Frontal cortex (tissue), 4 donors: ENCODE measurements at places on chromosomes 7 and 10.

- peak; percentile 31 for DNase-seq
These were observed 18.7 kb downstream of the OR9A2 start for GRCh38 chr7:143008007-143008901.

GRCh38 chr7:70756789-70757188 is 375.2 kb upstream of the GALNT17 start:
- no peak for DNase-seq

DNA sequence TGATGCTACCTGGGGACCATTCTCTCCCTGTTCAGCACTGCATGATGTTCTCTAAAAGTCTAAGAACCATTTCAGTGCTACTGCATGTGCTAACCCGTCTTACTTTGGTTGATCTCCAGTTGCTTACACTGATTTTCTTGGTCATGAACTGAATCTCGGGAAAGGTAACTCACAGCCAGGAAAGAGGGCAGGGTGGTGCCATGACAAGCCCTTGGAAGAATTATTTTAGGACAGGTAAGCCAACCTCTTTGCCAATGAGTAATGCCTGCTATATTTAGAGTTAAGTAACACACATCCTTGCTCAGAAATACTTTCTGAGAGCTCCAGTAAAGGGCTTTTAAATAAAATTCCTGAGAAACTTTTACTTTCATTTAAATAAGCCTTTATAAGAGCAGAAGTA is 126.7 kb downstream of the ARL4A start:
- no peak for DNase-seq

- DNase-seq: no peak
These were observed 125.4 kb downstream of the ITIH5 start for GRCh38 chr10:7541137-7542087.

GRCh38 chr7:128120976-128121490 is 89.8 kb upstream of the LRRC4 start:
- DNase-seq: no peak

- no peak for DNase-seq
These were observed 414.7 kb upstream of the SEMA3C start for GRCh38 chr7:81333536-81333935.

DNA sequence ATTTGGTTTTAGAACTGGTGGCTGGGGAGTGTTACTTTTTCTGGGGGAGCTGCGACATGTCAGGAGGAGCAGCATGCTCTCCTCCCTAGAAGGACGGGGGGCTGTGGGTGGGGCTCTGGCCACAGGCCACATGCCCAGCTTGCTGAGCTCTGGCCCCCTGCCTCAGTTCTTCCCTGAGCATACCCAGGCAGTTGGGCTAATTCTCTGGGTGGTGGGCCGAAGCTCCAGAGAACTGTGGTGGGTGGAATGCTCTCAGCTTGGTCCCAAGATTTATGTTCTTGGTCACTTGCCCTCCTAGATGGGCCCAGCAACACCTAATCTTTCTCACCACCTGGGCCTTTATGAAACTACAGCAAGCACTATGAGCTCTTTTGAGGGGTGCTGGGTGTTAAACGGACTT is 5.1 kb upstream of the ZNF775 start:
- no peak for DNase-seq

DNA sequence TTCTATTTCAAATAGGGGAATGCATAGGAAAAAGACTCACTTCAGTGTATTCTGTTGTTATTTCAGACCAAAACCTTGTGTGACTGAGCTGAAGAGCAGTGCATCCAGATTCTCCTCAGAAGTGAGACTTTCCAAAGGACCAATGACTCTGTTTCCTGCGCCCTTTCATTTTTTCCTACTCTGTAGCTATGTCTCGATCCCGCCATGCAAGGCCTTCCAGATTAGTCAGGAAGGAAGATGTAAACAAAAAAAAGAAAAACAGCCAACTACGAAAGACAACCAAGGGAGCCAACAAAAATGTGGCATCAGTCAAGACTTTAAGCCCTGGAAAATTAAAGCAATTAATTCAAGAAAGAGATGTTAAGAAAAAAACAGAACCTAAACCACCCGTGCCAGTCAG is 12.0 kb downstream of the TET1 start:
- no peak for DNase-seq

DNA sequence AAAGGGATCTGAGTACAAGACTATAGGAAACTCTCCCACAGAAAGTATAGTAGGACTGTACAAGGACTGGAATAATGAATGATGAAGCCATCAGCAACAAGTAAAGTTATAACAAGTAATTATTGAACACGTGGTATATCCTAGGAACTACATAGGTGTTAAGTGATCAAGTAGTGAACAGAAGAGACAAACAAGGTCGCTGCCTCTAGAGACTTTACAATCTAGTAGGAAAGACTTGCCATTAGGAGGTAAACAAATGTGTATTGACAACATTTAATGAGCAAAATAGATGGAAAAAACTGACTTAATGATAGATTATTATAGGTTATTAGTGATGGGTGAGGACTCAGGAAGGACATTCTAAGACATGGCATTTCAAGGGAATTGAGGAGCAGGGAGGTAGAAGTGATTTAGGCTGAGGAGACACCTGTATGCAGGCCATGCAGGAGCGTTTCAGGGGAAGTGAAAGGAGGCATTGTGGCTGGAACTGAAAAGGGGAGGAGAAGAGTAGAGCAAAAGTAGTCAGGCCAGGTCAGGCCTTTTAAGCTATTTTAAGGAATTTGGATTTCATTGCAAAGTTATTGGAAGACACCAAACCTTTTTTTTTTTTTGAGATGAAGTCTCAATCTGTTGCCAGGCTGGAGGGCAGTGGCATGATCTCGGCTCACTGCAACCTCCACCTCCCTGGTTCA is 8.5 kb upstream of the GLCCI1 start:
- no peak for DNase-seq

- no peak for DNase-seq
These were observed 123.4 kb upstream of the TARP start for GRCh38 chr7:38396852-38397251.

DNA sequence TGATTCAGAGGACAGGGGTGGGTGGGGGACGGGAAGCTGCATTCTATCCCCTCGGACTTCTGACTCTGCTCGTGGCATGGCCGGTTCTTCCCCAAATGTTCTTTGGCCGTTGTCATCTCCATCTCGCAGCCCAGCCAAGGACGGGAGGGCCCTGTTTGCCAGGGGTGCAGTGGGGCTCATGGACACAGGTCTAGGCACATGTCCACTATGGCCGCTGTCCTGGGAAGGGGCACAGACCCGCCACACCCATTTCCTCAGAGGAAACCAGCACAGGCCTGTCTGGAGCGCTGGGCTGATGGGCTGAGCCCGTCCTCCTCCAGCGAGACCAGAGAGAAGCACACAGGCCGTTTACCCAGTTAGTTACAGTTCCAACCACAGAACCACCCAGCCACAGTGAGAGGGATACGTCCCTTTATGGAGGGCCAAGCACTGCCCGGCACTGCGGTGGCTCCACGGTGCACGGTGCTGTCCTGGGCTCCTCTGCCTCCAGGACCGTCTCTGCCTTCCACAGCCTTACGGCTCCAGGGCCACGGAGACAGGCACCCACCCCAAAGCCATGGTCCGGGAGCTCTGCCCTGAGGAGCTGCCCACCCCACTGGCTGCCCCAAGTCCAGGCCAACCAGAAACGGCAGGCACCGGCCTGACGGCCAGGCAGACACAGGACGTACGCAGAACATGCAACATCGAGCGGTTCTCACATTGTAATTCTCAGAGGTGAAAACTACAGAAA is 20.2 kb downstream of the DPYSL4 start:
- no peak for DNase-seq

- DNase-seq: no peak
These were observed 71.6 kb upstream of the ZNF746 start for GRCh38 chr7:149569025-149569725.

GRCh38 chr7:38671911-38672905 is 41.0 kb upstream of the AMPH start:
- DNase-seq: no peak

- DNase-seq: no peak
These were observed 179.8 kb upstream of the PFKP start for GRCh38 chr10:2887391-2888070.

GRCh38 chr7:139502226-139502625 is 18.8 kb upstream of the KLRG2 start:
- no peak for DNase-seq

GRCh38 chr10:24174014-24174413 is 34.9 kb upstream of the KIAA1217 start:
- no peak for DNase-seq

GRCh38 chr7:24075426-24075810 is 208.6 kb upstream of the NPY start:
- no peak for DNase-seq

- no peak for DNase-seq
These were observed 8.0 kb upstream of the RAMP3 start for GRCh38 chr7:45149606-45150005.

GRCh38 chr10:91803386-91804125 is 5.3 kb downstream of the TNKS2 start:
- no peak for DNase-seq

- DNase-seq: no peak
These were observed 98.5 kb downstream of the GNAI1 start for GRCh38 chr7:80232979-80233724.

GRCh38 chr7:87263537-87263936 is 44.0 kb upstream of the TMEM243 start:
- no peak for DNase-seq

- DNase-seq: no peak
These were observed 68.1 kb upstream of the AOAH start for GRCh38 chr7:36792421-36792820.

DNA sequence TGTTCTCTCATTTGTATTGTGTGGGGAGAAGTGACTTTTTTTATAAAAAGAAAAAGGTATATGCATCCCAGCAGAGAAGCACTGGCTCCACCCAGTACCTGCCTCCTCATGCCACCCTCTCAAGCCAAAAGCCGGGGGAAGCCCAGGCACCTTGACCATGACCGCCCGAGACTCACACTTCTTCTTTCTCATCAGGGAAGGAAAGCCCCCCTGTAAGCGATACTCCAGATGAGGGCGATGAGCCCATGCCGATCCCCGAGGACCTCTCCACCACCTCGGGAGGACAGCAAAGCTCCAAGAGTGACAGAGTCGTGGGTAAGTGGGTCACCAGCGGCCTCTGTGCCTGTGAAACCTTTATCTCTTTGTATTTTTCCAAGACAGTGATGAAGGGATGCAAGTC is 22.9 kb downstream of the IKZF1 start:
- DNase-seq: no peak

GRCh38 chr7:66639773-66640172 is 11.1 kb downstream of the KCTD7 start:
- no peak for DNase-seq

GRCh38 chr10:89302625-89303024 is 779 bp downstream of the IFIT2 start:
- no peak for DNase-seq

- DNase-seq: no peak
These were observed 116.9 kb upstream of the ANLN start for GRCh38 chr7:36272567-36273269.

DNA sequence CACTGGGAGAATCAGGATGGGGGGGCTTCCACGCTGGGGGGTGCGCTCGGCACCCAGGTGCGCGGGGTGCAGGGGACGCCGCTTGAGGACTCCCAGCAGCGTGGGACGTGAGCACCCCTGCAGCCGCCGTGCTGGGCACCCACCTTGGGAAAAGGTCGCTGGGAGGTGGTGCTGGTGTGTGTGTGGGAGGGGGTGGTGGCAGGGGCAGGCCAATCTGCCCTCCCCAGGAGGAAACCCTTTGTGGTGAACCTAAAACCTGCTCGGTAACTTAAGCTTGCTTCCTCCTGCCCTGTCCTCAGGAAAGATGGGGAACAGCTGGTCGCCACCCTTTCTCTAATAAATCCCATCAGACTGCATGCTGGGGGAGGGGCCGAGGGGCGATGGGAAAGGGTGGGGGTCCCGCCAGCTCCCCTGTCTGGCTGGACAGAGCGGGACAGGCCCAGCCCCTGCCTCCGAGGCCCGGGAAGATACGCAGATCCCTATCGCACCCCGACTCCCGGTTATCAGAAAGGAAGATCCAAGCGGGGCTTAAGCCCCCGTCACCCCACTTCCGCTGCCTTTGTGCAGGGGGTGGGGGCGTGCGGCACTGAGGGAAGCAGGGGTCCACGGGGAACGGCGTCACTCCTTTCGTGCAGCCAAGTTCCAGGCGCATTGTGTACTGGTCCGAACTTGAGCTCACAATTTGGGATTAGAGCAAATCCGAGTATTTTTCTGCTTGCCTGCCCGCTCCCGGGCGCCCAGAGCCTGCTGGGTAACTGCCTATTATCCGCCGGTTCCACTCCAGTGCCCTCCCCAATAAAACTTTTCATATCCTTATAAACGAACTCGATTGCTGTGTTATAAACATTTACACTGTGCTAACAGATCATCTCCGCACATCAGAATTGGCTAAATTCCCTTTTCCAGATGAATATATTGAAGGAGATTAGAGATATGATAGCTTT is 64.6 kb downstream of the UNCX start:
- DNase-seq: no peak

- DNase-seq: peak; percentile 64
These were observed 103.9 kb downstream of the GRID1 start for GRCh38 chr10:86262688-86263181.

GRCh38 chr10:33734393-33735155 is 400.1 kb upstream of the NRP1 start:
- DNase-seq: no peak

DNA sequence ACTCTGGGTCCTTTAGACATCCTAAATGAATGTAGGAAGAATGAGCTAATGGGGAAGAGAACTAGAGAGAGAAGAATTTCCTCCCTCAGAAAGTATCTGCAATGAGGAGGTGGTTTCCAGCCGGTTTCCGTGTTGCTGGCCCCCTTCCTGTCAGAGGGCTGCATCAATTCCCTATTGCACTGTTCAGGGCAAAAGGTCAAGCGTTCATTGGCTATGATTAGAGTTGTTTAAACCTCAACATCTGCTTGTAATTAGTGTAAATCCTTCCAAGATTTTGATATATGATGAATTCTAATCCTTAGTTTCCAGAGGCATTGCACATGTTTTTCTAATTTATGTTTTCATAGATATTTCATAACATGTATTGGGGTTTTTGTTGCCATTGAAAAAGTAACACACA is 107.3 kb upstream of the SGCE start:
- DNase-seq: no peak

DNA sequence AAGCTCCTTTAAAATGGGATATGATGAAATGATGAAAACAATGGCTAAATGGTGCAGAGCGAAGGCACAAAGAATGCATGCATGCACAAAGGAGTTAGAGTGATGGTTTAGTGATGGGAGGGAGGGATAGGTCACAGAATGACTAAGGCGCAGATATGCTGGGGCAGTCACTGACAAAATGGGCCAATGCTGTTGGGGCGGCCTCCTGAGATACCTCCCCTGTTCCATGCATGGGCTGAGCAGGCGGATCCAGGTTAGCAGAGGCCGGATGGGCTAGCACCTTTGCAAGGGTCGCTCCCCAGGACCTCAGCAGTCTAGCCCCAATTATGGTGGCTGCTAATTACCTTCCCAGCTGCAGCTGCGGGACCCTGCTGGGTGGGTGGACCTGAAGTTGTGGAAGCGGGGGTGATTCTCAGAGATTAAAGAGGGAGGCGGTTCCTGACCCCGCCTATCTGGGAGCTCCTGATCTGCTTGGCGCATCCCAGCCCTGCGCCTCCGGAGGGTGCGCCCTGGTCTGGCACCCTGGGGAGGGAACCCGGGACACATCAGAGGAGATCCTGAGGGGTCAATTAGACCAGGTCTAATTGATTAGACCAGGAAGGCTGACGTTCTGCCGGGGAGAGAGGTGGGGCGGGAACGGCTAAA is 175.0 kb downstream of the CYP26A1 start:
- no peak for DNase-seq

- no peak for DNase-seq
These were observed 745 bp downstream of the YWHAG start for GRCh38 chr7:76358011-76358480.

GRCh38 chr7:155227788-155228458 is 69.8 kb upstream of the INSIG1 start:
- no peak for DNase-seq
